ENCODE measurements at places on chromosomes 3 and 15. TPM values are rescaled to one million over a fixed set of nuclear protein-coding genes. Genes with fewer than 3 reads are reported as not detected.

Gene STRA6
- total RNA-seq = 71.4 TPM

Gene GABRR3
- not detected for total RNA-seq

Gene CRABP1
- total RNA-seq = 1.2 TPM

Gene SCAANT1
- not detected for total RNA-seq

Gene NRG4
- total RNA-seq = 1.3 TPM

Gene GATA2
- total RNA-seq = 4.8 TPM

Gene DGKG
- 7.6 TPM for total RNA-seq

Gene SLC28A1
- not detected for total RNA-seq

Gene FBXW12
- total RNA-seq = not detected

Gene P2RY14
- not detected for total RNA-seq

Gene RBMS3
- total RNA-seq = 0.48 TPM

Gene AGTR1
- total RNA-seq = 0.54 TPM

Gene KCNAB1
- not detected for total RNA-seq

Gene RFT1
- 29.2 TPM for total RNA-seq

Gene ISL2
- 4.7 TPM for total RNA-seq

Gene TMEM212
- not detected for total RNA-seq

Gene ZNF717
- total RNA-seq = 2.9 TPM

Gene SLCO2A1
- total RNA-seq = 0.08 TPM

Gene DAZL
- total RNA-seq = not detected

Gene PLA2G4E
- not detected for total RNA-seq

Gene LDHAL6B
- not detected for total RNA-seq

Gene GPR149
- total RNA-seq = not detected

Gene CAMP
- not detected for total RNA-seq

Gene MAGEL2
- total RNA-seq = not detected

Gene GALNT15
- 0.04 TPM for total RNA-seq

Gene UPK1B
- total RNA-seq = 13.6 TPM

Gene CCR8
- total RNA-seq = not detected

Gene OCA2
- total RNA-seq = 0.11 TPM

Gene IFT57
- 34.1 TPM for total RNA-seq

Gene GUCA1C
- total RNA-seq = not detected

Gene AMT
- 0.26 TPM for total RNA-seq

Gene RYR3
- 0.02 TPM for total RNA-seq

Gene POPDC2
- total RNA-seq = 0.18 TPM
